ENCODE measurements at places on chromosomes 6 and 20. TPM values are rescaled to one million over a fixed set of nuclear protein-coding genes. Genes with fewer than 3 reads are reported as not detected.

DNA sequence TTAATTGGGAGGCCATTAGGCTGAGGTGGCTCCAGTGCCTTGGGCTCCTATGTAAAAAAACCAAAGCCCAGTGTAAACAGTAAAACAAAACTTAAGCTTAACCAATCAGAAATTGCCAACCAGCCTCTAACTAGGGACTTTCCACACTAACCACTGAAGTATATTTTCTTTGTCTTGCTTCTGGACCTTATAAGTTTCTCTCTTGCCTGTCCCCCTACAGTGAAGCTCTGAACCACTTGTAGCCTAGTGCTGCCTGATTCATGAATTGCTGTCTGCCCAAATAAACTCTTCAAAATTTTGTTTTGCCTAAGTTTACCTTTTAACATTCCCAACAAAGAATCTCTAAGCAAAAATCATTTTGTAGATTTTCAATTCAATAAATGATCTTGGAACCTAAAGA lies 28.2 kb downstream of the POPDC3 start:
- no peak for DNase-seq

DNA sequence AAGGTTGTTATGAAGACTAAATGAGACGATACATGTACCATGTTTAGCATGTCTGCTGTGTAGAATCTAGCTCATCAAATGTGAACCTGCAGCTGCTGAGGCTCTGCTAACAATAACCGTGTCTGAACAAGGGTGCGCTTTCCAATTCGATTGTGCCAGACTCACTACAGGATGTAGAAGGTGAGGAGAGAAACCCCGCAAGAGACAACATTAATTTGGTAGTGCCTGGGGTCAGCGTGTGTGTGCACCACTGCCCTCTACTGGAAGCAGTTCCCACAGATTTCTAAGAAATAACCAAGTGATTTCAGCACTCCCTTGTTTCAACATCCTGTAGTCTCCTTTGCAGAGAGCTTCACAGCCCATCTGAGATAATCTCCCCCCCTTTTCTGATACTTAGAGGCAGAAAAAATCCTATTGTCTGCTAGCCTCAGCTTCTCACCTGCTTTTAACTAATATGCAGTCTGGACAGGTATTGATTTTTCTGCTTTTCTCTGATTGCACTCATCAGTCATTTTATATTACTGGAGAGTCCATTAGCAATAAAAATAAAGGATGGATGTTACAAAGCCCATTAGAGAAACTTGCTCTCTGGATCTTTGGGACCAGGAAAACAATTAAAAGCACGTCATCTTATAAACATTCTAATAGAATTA lies 96.7 kb upstream of the BACH2 start:
- peak; percentile 72 for DNase-seq

Gene NHSL1
- 23.9 TPM for total RNA-seq

Gene RAET1L
- total RNA-seq: 1.2 TPM

DNA sequence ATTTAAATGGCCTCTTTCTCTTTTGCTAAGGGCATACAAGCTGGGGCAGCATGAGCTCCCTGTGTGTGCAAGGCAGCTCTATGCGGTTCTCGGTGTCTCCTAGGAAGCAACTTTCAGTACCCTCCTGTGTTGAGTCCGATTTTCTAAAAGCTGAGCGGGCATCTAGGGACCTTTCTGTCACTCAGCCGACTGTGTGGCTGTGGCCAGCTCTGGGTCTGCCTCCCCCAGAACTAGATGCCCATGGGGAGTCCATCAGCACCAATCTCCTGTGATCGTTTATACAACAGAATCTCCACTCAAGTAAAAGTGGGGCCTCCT lies 7.5 kb downstream of the NELFCD start:
- DNase-seq: no peak

Gene RAMACL
- 5.3 TPM for total RNA-seq

Gene SLC35B2
- 31.3 TPM for total RNA-seq
